ENCODE measurements at places on chromosomes 2 and 18. TPM values are rescaled to one million over a fixed set of nuclear protein-coding genes. Genes with fewer than 3 reads are reported as not detected.

The PKP4 gene
- total RNA-seq, result 17.7 TPM

The MYO5B gene
- total RNA-seq, result 0.17 TPM

The FOSL2 gene
- total RNA-seq, result 31.5 TPM

The DNAH7 gene
- under 0.01 TPM for total RNA-seq

The ARHGEF4 gene
- 1.6 TPM for total RNA-seq

The AQP12B gene
- not detected for total RNA-seq

The REG1B gene
- not detected for total RNA-seq

The DSG4 gene
- not detected for total RNA-seq

The UGT1A10 gene
- total RNA-seq, result not detected

The CCDC148 gene
- total RNA-seq, result 0.50 TPM

The EFR3B gene
- total RNA-seq, result 0.50 TPM

The EVA1A gene
- total RNA-seq, result 28.4 TPM

The PLEKHM3 gene
- total RNA-seq, result 6.1 TPM

The UGP2 gene
- total RNA-seq, result 77.3 TPM

The NEDD4L gene
- total RNA-seq, result 11.4 TPM

The WNT10A gene
- total RNA-seq, result not detected

The ST8SIA5 gene
- total RNA-seq, result not detected

The PRLH gene
- total RNA-seq, result not detected

All from bronchus fibroblast of lung (primary cell).